Stimulated activated CD4-positive, alpha-beta T cell treated with anti-CD3 and anti-CD28 coated beads, Interleukin-15, amount 100 ng/mL, for 1 hour (primary cell): ENCODE measurements at places on chromosomes 12 and 14.

DNA sequence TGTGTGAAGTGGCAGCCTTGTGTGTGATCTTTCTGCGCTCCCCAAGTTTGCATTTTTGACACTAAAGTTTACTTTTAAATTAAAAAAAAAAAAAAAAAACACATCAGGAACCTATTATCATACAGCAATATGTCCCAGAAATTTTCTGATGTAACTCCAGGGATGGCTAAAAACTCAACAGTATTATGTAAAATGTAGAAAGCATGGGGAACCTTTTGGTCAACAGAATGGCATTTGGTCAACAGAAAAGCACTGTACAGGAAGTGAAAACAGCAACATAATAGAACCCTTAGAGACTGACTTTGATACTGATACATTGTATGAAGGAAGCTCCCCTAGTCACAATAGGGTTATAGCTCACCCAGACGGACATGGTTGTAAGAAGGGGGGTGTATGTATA, 224.3 kb downstream of the ITPR2 start:
- DNase-seq: no peak

GRCh38 chr12:114500775-114501473, 95.0 kb upstream of the TBX5 start:
- DNase-seq: no peak

DNA sequence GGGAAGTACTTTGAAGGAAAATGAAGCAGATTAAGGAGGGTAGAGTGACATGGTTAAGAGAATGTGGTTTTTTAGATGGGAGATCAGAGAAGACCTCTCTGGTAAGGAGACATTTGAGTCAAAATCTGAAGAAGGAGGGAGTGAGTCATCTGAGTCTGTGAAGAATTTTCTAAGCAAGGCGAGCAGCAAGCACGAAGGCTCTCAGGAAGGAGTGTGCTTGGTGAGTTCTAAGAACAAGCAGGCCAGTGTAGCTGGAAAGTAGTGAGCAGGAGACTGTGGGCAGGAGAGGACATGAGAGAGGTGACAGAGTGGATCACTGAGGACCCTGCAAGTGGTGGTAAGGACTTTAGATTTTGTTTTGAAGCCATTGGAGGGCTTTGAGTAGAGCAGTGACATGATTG, 76.3 kb upstream of the FUT8 start:
- DNase-seq: peak; percentile 8

GRCh38 chr14:94601884-94602391, 10.3 kb upstream of the SERPINA3 start:
- no peak for DNase-seq

DNA sequence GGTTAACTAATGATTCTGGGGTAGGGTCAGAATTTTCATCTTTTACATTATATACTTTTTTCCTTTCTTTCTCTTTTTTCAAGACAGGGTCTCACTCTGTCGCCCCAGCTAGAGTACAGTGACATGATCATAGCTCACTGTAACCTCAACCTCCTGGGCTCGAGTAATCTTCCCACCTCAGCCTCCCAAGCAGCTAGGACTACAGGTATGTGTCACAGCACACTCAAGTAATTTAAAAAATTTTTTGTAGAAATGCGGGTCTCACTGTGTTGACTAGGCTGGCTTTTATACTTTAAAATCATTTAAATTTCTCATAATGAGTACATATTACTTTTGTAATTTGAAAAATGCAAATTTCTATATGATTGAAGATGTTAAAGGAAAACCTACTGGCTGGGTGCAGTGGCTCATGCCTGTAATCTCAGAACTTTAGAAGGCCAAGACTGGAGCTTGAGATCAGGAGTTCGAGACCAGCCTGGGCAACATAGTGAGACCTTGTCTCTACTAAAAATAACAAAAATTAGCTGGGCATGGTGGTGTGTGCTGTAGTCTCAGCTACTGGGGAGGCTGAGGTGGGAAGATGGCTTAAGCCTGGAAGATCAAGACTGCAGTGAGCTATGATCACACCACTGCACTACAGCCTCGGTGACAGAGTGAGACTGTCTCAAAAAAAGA, 25.7 kb downstream of the R3HDM2 start:
- DNase-seq: no peak
